Esophagus (tissue), 2 donors: ENCODE measurements at places on chromosomes 3 and 15. TPM values are rescaled to one million over a fixed set of nuclear protein-coding genes. Genes with fewer than 3 reads are reported as not detected.

GLDN gene
- polyA plus RNA-seq: 0.29 TPM

C3orf85 gene
- not detected for polyA plus RNA-seq

GP5 gene
- polyA plus RNA-seq: not detected

LAMB2 gene
- 123 TPM for polyA plus RNA-seq

PRKCD gene
- 19.8 TPM for polyA plus RNA-seq

MST1R gene
- polyA plus RNA-seq: 53.4 TPM

TMEM158 gene
- 5.6 TPM for polyA plus RNA-seq

TAGLN3 gene
- polyA plus RNA-seq: 0.06 TPM

NME9 gene
- 0.12 TPM for polyA plus RNA-seq

HRG gene
- not detected for polyA plus RNA-seq

ANKDD1A gene
- polyA plus RNA-seq: 1.9 TPM

P3H2 gene
- 9.8 TPM for polyA plus RNA-seq

CCRL2 gene
- 0.28 TPM for polyA plus RNA-seq

CLDN1 gene
- polyA plus RNA-seq: 28.8 TPM

SNURF gene
- 0.86 TPM for polyA plus RNA-seq

NR2F2 gene
- 5.0 TPM for polyA plus RNA-seq
